ENCODE measurements at places on chromosomes 4 and X. TPM values are rescaled to one million over a fixed set of nuclear protein-coding genes. Genes with fewer than 3 reads are reported as not detected.

DNA sequence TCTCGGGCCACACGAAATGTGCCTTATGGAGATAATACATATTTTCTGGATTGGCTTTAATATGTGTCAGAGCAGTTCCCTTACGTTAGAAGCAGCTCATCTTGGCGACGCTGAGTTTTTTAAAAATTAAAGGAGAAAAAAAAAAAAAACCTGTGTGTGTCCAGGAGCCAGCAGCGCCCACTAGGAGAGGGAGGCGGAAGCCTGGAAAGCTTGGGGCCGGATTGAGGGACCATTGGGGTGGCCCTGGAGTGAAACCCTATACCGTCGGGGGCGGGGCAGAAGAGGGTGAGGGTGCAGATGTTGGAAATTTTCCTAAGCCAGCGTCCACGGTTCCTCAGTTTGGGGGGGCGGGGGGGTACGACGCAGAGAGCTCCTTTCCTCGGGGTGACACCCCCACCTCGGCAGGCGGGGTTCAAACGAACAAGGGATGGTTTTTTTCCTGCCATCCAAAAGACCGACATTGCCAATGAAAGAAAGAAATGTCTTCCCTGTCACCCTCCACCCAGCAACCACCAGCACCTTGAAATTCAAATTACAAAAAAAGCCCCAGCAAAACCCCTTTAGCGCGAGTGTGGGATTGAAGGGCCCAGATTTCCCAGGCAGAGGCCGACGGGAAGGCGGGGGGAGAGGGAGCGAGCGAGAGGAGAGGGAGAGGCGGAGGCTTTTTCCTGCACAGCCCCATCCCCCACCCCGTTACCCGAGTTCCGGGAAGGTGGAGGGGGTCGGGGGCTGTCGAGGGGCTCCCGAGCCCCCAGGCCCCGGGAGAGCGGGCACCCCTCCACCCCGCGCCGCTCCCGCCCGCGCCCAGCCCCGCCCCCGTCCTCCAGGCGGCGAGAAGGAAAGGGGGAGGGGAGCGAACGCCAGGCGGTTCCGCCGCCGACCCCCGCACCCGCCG, 859 bp downstream of the SMARCA1 start:
- DNase-seq, result no peak

DNA sequence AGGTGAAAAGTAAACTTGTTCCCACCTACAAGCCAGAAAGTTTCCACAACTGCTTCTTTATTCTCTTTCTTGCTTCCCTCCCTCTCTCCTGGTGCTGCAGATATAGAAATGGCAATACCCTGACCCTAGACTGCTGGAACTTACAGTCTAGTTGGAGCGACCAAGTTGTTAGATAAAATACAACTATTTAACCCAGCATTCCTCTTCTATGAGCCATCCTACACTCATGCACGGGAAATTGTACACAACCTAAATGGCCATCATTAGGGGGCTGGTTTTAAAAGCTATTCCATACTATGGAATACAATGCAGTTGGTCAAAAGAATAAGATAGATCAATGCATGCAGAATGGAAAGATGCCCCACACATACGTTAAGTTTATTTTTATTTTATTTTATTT, 41.1 kb downstream of the PJA1 start:
- no peak for DNase-seq

Gene FRMPD4
- total RNA-seq, result not detected

GRCh38 chr4:30068234-30068633, 651.9 kb upstream of the PCDH7 start:
- DNase-seq, result no peak

- no peak for DNase-seq
Measured at GRCh38 chr4:150009533-150009932, 68.7 kb upstream of the DCLK2 start.

Gene TRO
- total RNA-seq, result 2.4 TPM

Gene MAGEA2B
- not detected for total RNA-seq

GRCh38 chr4:43126595-43126994, 234.1 kb downstream of the GRXCR1 start:
- no peak for DNase-seq

GRCh38 chr4:14532436-14532835, 469.8 kb upstream of the CPEB2 start:
- no peak for DNase-seq

Gene IL1RAPL1
- total RNA-seq, result not detected

Gene UGT2A1
- total RNA-seq, result not detected
